ENCODE measurements at places on chromosomes 2 and 18.

- no peak for DNase-seq
Measured at GRCh38 chr2:110948027-110948674, 172.6 kb upstream of the BCL2L11 start.

- no peak for DNase-seq
Measured at GRCh38 chr2:113164930-113165585, 8.7 kb upstream of the PSD4 start.

DNA sequence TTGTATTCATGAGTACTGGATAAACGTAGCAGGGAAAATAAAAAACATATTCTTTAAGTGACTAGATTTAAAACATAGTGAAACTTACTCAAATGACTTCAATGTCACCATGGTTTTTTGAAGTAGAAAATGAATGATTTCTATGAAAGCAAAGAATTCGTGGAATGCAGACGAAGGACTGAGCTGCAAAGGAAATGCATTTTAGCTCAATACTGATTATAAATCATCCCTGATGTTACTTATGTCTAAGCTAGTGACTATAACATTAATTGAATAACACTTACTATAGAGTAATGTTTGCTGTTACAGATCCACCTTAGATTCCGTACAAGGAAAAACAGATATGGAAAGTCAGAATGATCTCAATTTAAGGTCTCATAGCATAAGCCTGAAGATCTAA lies 1257.7 kb upstream of the CDH2 start:
- no peak for DNase-seq

DNA sequence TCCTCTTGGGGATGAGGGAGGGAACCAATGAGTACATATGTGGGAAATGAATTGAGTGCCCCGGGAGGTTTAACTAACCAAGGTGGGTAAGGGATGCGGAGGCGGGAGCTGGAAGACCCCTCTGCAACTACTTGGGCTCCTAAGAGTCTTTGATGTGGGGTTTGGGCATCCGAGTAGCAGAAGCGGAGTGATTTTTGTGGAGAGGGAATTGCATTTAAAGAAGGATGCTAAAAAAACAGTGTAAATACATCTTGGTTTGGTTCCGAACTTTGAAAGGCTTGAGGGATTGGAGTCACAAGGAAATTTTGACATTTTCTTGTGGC lies 215.7 kb downstream of the MCFD2 start:
- DNase-seq = no peak

GRCh38 chr18:77173275-77174030 lies 40.9 kb upstream of the MBP start:
- DNase-seq = peak; percentile 89

DNA sequence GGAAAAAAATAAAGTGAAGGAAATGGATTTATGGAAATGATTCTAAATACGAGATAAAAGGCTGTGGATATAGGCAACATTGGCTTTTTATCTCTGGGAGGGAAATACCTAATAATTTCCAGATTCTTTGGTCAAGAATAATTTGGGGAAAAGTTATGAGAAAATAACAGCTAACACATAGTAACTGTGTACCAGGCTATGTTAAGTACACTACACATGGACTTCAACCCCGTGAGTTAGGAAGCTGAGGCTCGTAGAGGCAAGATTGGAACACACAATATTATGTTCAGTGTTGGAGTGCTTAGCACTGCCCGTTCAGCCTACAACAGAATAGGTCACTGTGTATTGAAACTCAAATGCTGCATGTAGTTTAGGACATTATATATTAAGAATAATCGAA lies 34.3 kb upstream of the GPD2 start:
- DNase-seq = peak; percentile 5

- DNase-seq = no peak
Measured at GRCh38 chr2:34785206-34785785, 1186.2 kb upstream of the FAM98A start.

- DNase-seq = no peak
Measured at GRCh38 chr18:31652357-31652756, 32.0 kb downstream of the B4GALT6 start.

GRCh38 chr2:45441571-45441970 lies 169.5 kb downstream of the SRBD1 start:
- DNase-seq = no peak

Measured in NCI-H524 (cell line).